ENCODE measurements at places on chromosomes 6 and 20. TPM values are rescaled to one million over a fixed set of nuclear protein-coding genes. Genes with fewer than 3 reads are reported as not detected.

Gene DDX43
- 0.95 TPM for total RNA-seq

Gene OR12D2
- total RNA-seq, result not detected

Gene PBOV1
- not detected for total RNA-seq

Gene NRN1
- total RNA-seq, result 25.6 TPM

Gene GDAP1L1
- not detected for total RNA-seq

Gene MYL9
- 90.4 TPM for total RNA-seq

Gene ULBP3
- 12.8 TPM for total RNA-seq

Gene RUNX2
- not detected for total RNA-seq

Gene GABBR1
- 52.1 TPM for total RNA-seq

Gene HRH3
- total RNA-seq, result not detected

Gene ATXN1
- total RNA-seq, result 33.0 TPM

Gene PDYN
- not detected for total RNA-seq

Gene EPPIN
- not detected for total RNA-seq

Gene NFATC2
- 12.9 TPM for total RNA-seq

Gene NKX2-2
- not detected for total RNA-seq

Gene E2F3
- 21.2 TPM for total RNA-seq

Gene R3HDML
- not detected for total RNA-seq

Gene HLA-E
- 271 TPM for total RNA-seq

Gene LY6G6D
- not detected for total RNA-seq

Gene TAGAP
- not detected for total RNA-seq

Gene HDGFL1
- not detected for total RNA-seq

Gene TRIM27
- total RNA-seq, result 69.2 TPM

Gene FAM209B
- total RNA-seq, result not detected

Gene COL9A1
- total RNA-seq, result not detected

Gene BIRC7
- total RNA-seq, result not detected

Gene PCK1
- not detected for total RNA-seq

Gene GTSF1L
- total RNA-seq, result not detected

Gene MYCT1
- total RNA-seq, result 106 TPM

Gene ATP6V1G2
- 0.84 TPM for total RNA-seq

Gene THBD
- 28.0 TPM for total RNA-seq

Gene LAMA2
- 0.99 TPM for total RNA-seq

Gene DEFB124
- total RNA-seq, result not detected

Gene PDE10A
- total RNA-seq, result 2.9 TPM

Gene MYLK2
- 2.7 TPM for total RNA-seq

Gene GRM1
- total RNA-seq, result not detected

Gene TRPC4AP
- 89.0 TPM for total RNA-seq

Gene TMC2
- not detected for total RNA-seq

Gene CPXM1
- total RNA-seq, result 20.3 TPM

Gene DOK5
- total RNA-seq, result 5.7 TPM

Gene DUSP15
- total RNA-seq, result not detected

Gene MRAP2
- total RNA-seq, result 5.8 TPM

Gene TRIM40
- total RNA-seq, result not detected

Gene HSPA12B
- 6.6 TPM for total RNA-seq

Gene TNFAIP3
- 4.2 TPM for total RNA-seq

Gene MYB
- total RNA-seq, result 0.53 TPM

Gene FILIP1
- total RNA-seq, result 12.6 TPM

Gene RAB23
- total RNA-seq, result 8.8 TPM

Gene SH3BGRL2
- 10.7 TPM for total RNA-seq

Gene ETV7
- total RNA-seq, result 0.58 TPM

Data from endothelial cell of umbilical vein (primary cell).